Posterior vena cava (tissue), 2 donors: ENCODE measurements at places on chromosomes 1 and 21. TPM values are rescaled to one million over a fixed set of nuclear protein-coding genes. Genes with fewer than 3 reads are reported as not detected.

- no peak for DNase-seq
These were observed 899.2 kb downstream of the NCAM2 start for GRCh38 chr21:21897275-21897883.

DNA sequence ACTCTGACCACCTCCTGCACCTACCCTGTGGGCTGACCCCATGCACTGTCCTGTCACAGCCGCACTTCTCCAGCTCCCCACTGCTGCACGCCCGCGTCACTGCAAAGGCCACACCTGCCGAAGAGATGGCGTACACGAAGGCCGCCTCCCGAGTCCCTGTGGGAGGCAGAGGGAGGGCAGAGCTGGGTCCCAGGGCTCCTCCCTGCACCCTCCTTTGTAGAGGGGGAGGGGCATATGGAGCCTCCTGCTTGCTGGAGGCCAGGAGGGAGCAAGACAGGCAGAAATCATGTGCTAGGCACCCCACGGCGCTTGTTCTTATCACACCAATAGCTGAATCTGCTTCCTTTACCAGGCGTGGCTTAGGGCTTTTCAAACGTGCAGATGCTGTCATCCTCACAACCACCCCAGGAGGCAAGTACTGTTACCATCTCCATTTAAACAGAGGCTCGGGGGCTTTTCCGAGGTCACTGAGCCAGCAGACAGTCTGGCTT lies 21.4 kb downstream of the WNT4 start:
- no peak for DNase-seq

DNA sequence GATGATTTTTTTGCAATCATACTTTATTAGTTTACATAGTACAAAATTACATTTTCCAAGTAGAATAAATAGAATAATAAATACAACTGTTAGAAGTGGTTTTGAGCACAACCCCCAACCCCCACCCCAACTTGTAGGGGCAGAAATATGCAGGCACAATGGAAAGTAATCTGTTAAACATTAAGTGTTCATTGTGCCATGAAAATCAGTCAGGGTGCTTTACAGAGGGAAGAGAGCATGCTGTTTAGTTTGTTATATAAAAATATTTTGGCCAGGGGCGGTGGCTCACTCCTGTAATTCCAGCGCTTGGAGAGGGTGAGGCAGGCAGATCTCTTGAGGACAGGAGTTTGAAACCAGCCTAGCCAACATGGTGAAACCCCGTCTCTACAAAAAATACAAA lies 2.6 kb downstream of the OR10T2 start:
- DNase-seq = no peak

GRCh38 chr1:186865253-186865652 lies 36.5 kb downstream of the PLA2G4A start:
- DNase-seq = no peak

- DNase-seq = no peak
These were observed 162.3 kb upstream of the APP start for GRCh38 chr21:26332867-26333266.

- no peak for DNase-seq
These were observed 228.3 kb downstream of the PTPRC start for GRCh38 chr1:198867182-198867581.

- no peak for DNase-seq
These were observed 78.5 kb downstream of the GALNT2 start for GRCh38 chr1:230145505-230145899.

AMIGO1 gene
- total RNA-seq = 5.2 TPM

KRTAP21-1 gene
- total RNA-seq = not detected

PDE9A gene
- total RNA-seq = 5.6 TPM

HCRTR1 gene
- total RNA-seq = not detected

FAM131C gene
- 1.2 TPM for total RNA-seq
